ENCODE measurements at places on chromosomes 2 and 18.

DNA sequence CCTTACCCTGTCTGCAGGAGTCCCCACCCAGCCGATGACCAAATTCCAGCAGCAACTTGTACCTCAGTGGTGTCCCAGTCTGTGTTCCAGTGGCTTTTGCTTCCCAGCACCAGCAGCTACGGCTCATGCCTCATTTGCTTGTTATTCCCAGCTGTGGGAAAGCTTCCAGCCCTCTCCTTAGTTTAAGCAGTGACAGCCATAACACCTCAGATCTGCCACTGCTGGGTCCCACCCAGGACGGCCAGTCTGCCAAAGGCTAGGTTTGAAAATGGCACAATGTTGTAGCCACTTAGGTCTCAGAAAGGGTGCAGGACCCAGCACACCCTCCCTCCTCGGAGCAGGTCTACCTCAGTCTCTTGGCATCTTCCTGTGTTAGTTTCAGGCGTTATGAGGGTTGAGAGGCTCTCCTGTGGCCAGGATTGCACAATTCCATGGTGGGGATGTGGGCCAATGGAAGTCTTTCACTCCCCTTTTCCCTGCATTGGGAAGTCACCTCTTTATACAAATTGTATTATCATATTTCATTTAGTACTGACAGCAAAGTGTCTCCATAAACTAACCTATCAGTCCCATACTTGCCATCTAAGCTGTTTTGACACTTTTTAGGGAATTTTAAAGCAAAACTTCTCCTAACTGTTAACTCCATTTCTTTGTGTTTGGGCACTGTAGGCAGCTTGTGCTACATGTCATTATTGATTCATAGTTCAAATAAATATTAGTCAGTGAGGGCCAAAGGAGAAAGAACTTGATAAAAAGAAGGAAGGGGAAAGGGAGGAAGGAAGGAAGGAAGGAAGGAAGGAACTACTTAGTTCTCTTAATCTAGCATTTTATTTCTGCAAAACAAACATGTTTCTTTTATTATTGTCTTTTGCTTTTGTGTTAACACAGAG is 62.9 kb upstream of the FAM110C start:
- DNase-seq, result no peak

DNA sequence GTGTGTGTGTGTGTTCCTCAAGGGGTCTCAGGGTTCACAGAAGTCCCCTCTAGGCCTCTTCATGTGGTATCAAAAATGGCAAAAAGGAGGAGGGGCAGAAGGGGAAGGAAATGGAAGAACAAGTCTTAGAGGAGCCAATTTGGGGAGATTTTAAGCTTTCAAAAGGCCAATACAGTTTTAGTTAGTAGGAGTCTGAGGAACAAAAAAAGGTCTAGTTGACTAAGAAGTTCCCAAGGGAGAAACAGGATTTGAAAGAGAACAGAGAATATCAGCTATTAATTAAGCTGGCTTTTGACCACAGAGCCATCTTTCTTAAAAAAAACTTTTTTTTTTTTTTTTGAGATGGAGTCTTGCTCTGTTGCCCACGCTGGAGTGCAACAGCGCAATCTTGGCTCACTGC is 7.1 kb downstream of the RNF125 start:
- DNase-seq, result no peak

GRCh38 chr18:74197705-74198341 is 49.5 kb downstream of the TIMM21 start:
- DNase-seq, result no peak

- no peak for DNase-seq
Measured at GRCh38 chr2:201452058-201452921, 750 bp downstream of the STRADB start.

- no peak for DNase-seq
Measured at GRCh38 chr2:173099271-173099670, 23.6 kb downstream of the MAP3K20 start.

DNA sequence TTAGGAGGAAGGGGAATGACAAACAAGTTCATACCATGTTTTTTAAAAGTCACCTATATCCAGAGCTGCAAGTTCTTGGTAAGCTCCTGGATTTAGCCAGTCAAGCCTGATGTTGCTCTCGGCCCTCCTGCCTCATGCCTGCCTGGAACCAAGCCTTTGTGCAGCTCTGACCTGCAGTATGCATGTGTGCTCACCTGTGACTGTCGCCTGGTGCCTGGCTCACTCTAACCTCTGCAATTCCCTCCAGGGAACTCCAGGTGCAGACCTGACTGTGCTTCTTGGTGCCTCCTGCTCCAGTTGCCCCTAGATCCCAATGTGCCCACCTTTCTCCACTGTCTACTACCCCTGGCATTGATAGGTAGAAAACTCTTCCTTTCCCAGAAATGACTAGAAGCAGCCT is 85.1 kb upstream of the ZBTB14 start:
- DNase-seq, result no peak

DNA sequence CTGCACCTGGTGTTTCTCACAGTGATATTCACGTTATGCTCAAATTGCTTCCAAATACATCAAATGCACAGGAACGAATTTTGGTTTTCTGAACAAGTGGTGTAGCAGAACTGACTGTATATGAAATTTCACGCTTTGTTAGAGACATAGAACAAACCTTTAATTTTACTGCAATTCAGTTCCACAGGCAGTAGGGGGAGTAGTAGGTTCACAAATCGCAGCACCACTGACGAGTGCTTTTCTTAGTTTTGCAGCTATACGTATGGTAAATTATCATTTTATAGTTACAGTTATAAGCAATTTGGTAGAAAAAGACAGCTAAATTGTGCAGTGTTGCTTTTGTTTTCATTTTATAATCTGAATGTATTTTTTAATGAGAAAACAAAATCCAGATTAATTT is 113.3 kb downstream of the KIAA1328 start:
- DNase-seq, result no peak

DNA sequence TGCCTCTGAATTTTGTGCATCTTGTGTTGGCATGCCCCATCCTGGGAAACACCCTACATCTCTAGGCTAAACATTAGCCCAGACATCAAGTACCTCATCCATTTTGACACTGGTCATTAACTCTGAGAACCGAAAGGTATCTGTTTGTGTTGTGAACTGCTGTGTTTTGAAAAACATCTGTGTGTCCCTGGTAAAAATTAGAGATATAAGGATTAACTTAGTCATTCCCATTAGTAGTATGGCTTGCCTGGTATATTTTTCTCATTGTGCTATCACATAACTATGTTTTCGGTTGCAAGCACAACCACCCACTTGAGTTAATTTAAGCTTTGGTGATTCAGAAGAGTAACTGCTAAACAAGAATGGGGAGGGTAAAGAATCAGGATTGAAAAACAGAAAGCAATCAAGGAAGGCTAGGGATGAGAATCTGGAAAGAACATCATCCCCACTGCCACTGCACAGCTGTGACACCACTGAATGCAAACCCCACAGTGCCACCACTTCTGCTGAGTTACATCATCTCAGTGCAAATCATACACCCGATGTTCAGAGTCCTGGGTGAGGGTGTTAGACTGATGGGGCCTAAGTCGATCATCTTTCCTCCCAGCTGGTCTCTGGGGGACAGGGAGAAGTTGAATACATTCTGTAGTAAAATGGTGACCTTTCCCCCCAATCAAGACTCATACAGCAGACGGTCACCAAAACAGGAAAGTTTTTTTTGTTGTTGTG is 234.0 kb downstream of the EPHA4 start:
- no peak for DNase-seq

GRCh38 chr2:208017721-208018120 is 7.6 kb downstream of the PLEKHM3 start:
- no peak for DNase-seq

DNA sequence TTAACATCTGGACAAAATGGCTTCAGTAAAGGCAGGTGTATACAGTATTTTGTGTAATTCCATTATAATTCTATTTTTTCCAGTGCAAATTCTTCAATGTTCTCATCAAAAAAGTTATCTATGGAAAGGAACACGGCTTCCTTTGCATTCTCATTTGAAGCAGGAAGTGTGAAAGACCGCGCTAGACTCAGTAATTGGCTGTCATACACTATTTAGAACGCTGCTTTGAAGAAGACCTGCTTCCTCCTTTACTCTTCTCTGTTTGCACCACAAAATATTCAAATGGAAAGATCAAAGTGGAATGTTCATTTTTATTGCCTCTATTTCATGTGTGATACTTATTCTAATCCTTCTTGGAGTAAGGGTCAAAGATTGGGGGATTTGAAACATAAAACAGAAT is 883.7 kb downstream of the TSN start:
- no peak for DNase-seq

- no peak for DNase-seq
Measured at GRCh38 chr2:21289989-21290388, 166.2 kb downstream of the TDRD15 start.

Measured in T-helper 1 cell (primary cell).